ENCODE measurements at places on chromosomes 7 and 10.
A peak's percentile ranks its signal among the peaks of the same experiment; 100 is the strongest.

DNA sequence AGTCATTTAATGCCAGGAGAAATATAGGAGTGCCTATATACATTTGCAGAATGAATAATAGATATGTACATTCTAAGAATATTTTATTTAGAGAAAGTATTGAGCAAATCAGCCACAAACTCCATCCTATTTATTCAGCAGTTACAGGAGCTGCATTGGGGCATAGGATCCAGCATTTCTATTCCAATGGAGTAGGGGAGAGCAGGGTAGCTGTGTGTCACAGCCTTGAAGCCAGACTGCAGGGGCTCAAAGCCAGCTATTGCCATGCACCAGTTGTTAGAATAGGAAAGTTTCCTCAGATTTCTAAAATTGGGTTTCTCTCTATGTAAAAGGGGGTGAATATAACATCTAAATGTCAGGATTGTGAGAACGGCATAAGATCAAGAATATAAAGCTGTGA is 116.8 kb upstream of the MYO3A start:
- DNase-seq, result no peak

DNA sequence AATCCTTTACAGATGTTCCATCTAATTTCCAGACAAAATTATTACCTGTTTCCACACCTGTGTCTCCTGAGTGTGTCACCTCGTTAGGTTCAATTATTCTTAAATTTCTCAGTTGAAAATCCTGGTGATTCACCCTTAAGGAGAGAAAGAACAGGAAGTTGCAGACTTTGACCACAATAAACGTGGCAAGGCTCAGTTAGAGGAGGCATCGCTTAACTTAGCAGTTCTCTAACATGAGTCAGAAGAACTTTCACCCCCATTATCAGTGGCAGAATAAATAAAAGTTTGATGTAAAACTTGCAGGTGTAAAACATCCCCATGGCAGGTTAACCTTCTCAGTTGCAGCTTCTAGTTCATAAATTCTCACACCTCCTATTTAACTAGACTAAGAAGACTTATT is 8.3 kb downstream of the XPNPEP1 start:
- peak; percentile 88 for DNase-seq

DNA sequence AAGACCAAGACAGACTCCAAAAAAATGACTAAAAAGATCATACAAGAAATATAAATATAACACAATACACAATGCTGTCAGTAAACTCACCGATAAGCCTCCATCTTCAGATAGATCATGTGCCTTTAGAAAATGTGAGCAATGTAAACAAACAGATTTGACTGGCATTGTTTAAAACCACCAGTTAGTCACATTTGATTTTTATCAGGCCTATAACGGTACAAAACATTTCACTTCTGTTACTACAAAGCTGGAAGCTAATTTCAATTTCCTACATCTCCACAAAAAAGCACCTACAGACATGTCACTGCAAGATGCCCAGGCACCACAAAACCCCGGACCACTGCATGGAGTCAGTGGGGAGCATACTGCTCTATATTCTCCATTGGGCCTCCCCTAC is 18.9 kb downstream of the SGMS1 start:
- DNase-seq, result peak; percentile 48

DNA sequence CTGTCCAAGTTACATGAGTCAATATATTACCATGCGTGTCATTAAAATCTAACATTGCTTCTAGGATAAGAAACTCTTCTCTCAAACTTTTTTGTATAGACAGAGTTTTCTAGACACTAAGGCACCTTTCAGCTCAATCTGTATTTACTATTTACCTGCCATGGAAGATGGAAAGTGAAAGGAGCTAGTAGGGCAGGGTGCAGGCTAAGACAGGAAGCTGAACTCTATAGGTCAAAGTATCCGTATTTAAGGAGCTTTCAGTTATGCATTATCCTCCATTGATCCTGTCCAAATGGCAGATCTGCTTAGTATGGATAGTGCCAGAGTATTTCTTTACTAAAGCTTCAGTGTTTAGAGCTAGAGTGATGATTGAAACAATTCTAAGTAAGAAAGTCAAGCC is 612.8 kb downstream of the IPMK start:
- no peak for DNase-seq
